ENCODE measurements at places on chromosomes 6 and 20.
A peak's percentile ranks its signal among the peaks of the same experiment; 100 is the strongest.

DNA sequence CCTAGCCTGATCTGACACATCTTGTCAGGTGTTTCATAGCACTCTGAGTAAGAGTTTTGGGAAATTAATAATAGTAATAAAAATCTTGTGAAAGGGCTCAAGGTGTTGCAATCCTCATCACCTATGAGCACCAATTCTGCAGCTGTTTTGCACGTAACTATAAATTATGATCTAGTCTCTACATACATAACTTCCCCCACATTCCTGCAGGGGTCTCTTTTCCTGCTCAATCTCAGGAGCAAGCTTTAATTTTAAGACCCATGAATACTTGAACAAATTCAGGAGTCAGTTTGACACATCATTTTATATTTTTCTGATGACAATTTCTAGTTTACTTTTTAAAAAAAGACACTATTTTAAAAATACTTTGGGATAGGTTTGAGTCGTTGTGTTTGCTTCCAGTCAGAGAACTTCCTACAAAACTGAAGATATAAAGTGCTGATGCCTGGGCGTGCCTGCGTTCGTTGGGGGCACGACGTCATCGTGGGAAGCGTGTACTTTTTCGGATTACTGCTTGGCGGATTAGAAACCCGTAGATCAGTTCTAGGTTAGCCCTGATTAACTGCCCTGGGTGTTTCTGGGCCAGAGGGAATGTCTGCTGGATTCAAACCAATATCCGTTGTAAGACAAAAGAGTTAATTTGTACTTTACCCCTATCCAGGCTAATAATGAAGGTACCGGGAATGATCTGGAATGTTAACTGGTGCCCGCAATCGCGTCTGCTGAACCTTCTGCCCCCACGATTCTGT lies 1.0 kb upstream of the E2F3 start:
- peak; percentile 47 for DNase-seq

DNA sequence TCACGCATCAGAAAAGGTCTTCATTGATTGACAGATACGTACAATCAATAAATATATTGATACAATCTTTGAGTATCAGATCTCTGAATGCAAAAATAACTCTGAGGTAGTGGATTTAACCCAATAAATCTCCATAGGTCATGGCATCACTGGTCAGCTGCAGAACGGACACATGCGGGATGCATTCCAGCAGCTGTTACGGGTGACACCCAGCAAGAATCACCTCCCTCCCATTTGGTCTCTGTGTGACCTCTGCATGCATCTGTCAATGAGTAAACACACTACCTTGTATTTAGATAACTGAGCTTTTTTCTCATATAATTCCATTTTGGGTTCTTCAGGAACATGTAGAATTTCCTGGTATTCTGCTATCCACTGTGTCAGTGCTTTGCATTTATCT lies 285.4 kb downstream of the SYNE1 start:
- DNase-seq = no peak

- no peak for DNase-seq
These were observed 8.2 kb upstream of the QKI start for GRCh38 chr6:163406366-163406765.

DNA sequence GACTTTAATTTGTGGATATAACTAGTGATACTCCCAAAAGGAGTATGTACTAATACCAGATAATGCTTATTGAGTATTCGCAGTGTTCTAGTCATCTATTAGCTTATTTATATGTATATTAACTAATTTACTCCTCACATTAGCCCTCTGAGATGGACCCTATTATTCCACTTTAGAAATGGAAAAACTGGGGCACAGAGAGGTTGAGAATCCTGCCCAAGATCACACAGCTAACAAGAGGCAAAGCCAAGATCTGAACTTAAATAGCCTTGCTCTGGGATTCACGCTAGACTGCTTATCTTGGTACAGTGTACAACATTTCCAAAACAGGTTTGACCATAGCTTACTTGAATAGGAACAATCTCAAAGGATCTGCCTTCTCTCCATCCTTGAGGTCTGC lies 8.5 kb upstream of the SPO11 start:
- DNase-seq = no peak

DNA sequence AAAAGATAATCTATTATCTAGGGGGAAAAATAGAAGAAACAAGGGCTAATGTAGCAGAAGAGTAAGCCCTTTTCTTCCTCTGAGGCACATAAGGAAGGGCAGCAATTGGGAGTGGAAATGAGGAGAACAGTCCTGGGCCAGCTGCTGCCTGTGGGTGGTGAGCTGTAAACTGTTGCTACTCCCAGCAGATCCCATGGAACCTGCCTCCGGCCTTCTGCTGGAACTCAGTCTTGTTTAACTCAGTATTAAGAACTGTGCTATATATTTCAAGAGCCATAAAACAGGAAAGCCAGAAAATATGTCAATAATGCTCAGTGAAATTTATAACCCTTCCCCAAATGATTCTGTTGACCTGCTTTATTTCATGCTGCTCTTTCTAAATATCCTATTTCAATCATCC lies 464.2 kb downstream of the COL12A1 start:
- no peak for DNase-seq

DNA sequence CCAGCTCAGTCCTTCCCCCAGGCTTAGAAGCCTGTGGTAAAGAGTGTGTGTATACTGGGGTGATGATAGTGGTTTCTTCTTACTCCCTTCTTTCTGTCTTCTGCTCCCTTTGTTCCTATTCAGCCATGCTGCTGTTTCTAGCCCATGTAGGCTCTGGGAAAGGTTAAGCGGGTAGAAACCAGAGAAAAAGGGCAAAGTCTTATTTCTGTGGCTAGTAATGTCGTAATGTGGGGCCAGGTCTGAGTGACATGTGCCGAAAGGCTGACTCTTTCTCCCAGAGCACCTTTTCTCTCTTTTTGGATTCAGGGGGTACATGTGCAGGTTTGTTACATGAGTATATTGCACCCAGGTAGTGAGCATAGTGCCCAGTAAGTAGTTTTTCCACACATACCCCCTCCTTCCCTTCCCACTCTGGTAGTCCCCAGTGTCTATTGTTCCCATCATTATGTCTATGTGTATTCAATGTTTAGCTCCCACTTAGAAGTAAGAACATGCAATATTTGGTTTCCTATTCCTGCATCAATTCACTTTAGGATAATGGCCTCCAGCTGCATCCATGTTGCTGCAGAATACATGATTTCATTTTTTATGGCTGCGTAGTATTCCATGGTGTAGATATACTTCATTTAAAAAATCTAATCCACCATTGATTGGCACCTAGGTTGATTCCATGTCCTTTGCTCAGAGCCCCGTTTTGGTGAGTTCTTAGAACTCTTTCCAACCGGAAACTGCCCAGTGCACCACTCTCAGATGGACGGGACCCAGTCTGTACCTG lies 74.3 kb downstream of the EFHC1 start:
- DNase-seq = no peak
